ENCODE measurements at places on chromosomes 13 and 19.

DNA sequence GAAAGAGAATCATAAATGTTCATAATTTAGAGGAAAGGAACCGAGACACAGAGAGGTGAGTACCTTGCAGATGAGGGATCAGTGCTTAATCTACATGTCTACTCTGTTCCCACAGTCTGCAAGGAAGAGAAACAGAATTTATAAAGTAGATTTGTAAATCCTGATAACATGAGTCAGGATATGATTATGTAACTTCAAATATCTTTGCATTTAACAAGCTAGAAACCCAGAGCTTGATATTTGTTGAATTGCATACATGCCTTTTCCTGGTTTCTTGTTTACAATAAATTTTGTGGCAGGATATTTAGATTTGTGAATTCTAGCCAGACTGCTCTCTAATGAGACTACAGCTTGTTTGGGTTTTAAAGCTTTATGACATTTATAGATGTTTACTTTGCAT, 219.2 kb downstream of the ENOX1 start:
- DNase-seq = no peak

DNA sequence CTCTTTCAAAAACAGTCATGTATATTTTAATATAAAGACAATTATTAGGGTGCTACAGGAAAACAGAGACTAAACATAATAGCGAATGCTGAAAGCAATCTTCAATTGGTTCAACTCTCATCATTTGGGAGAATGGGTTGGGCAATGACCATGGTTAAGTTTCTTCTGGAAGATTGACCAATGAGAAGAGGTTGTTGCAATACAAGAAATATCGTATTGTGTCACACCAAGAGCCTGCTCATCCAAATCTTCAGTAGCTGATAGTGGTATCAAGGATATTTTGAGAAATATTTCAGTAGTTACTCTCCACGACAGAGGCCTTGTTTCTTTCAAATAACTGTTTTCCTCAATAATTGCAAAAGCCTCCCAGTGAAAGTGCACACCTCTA, 83.0 kb upstream of the FNDC3A start:
- DNase-seq = no peak

- DNase-seq = no peak
Observed at GRCh38 chr19:54653181-54653809, 9.5 kb upstream of the LILRB4 start.

DNA sequence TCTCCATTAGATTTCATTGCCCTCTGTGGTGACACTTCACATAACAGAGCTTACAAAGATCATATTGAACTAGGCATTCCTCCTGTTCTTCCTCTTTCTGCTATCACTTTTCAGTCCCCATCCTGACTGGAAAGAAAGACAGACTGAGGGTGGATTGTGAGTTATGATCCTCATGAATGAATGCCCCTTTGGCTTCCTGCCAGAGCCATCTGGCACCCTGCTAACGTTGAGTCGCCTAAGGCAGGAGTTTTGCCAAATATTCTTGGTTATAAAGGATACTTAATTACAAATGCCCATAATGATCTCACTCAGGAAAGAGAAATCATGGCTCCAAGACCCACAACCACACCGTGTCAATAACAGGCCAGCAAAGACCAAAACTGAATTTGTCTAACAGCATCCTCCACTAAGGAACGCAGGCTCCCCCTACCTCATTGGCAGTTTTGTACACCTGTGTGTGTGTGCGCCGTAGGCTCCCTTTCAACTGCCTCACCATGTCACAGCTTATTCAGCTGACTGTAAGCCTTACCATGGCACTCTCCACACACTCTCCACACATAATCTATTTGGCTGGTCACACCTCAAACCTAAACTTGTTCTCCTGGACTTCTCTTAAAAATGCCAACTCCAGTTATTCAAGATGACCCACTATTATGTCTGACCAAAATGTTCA, 15.5 kb downstream of the ZNF211 start:
- no peak for DNase-seq

- no peak for DNase-seq
Observed at GRCh38 chr19:14119644-14120496, 2.3 kb upstream of the PRKACA start.

GRCh38 chr19:18574691-18575291, 3.1 kb downstream of the UBA52 start:
- DNase-seq = no peak

DNA sequence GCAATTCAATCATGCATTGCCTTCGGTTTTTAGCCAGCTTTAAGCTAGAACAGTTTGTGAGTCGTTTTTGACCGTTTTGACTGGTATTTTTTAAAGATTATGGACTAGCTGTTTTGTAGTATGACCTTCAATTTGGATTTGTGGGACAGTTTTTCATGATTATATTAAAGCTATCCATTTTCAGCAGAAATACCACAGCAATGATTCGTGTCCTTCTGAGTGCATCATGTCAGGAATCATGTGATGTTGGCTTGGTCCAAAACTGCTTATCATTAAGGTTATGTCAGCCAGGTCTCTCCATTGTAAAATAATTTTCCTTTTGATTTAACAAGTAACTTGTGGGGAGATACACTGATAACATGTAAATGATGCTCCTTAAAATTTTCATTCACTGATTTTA, 229.0 kb downstream of the POSTN start:
- no peak for DNase-seq

- no peak for DNase-seq
Observed at GRCh38 chr13:65631078-65631477, 1599.1 kb downstream of the PCDH9 start.

DNA sequence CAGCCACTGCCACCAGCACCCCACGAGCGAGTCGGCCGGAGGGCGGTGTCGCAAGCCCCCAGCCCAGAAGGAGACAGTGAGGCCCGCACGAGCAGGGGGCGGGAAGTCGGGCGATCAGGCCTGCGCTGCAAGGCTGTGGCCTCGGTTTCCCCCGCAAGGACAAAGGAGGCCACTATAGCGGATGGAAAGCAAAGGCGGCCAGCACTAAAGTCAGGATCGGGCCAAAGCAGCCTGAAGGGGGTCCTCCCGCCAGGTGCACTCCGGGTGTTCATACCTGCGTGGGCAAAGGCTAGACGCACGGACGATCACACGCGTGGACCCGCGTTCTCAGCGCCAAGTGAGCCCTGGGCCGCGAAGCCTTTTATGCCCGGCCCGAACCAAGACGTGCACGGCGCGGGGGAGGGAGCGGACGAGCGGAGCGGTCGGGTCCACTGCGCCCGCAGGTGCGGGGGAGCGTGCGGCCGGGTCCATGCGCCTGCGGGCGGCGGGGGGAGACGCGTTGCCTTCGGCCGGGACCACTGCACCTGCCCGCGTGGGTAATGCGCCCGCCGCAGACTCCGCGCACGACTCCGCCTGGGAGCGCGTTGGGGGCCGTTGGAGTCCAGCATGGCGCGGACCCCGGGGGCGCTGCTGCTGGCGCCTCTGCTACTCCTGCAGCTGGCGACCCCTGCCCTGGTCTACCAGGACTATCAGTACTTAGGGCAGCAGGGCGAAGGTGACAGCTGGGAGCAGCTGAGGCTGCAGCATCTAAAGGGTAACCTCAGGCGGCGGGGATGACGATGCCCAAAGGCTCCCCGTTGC, at the start of the genes PRDX2 and THSD8:
PRDX2 (minus strand) TSS at position 335 of the 801 bp plus-strand sequence. CDS start 539 bp downstream, outside the sequence.
THSD8 (plus strand) TSS at position 604 of the 801 bp plus-strand sequence; CDS start at position 607, 3 bp downstream.
- DNase-seq = peak; percentile 52

DNA sequence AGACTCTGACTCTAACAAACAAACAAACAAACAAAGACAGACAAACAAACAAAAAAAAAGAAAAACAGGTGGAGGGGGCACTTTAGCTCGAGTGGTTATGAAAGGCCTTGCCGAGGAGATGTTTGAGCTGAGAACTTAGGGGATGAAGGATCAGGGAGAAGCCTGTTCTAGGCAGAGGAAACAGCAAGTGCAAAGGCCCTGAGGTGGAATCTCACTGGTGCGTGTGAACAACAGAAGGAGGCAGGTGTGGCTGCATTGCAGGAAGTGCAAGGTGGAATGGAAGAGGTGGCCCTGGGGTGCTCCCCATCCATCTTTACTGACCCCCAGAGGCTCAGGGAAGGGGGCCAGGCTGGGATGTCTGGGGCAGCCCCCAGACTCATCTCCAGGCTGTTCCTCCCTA, 41.9 kb downstream of the CYP4F22 start:
- DNase-seq = no peak

GRCh38 chr13:45765464-45765863, 63.3 kb downstream of the CBY2 start:
- DNase-seq = no peak

GRCh38 chr19:20077791-20078463, at the start of gene ZNF90:
Gene ZNF90 (plus strand): TSS chr19:20078000. CDS start chr19:20078133, 133 bp downstream.
- peak; percentile 91 for DNase-seq

- no peak for DNase-seq
Observed at GRCh38 chr19:21130097-21130775, 11.6 kb upstream of the ZNF431 start.

DNA sequence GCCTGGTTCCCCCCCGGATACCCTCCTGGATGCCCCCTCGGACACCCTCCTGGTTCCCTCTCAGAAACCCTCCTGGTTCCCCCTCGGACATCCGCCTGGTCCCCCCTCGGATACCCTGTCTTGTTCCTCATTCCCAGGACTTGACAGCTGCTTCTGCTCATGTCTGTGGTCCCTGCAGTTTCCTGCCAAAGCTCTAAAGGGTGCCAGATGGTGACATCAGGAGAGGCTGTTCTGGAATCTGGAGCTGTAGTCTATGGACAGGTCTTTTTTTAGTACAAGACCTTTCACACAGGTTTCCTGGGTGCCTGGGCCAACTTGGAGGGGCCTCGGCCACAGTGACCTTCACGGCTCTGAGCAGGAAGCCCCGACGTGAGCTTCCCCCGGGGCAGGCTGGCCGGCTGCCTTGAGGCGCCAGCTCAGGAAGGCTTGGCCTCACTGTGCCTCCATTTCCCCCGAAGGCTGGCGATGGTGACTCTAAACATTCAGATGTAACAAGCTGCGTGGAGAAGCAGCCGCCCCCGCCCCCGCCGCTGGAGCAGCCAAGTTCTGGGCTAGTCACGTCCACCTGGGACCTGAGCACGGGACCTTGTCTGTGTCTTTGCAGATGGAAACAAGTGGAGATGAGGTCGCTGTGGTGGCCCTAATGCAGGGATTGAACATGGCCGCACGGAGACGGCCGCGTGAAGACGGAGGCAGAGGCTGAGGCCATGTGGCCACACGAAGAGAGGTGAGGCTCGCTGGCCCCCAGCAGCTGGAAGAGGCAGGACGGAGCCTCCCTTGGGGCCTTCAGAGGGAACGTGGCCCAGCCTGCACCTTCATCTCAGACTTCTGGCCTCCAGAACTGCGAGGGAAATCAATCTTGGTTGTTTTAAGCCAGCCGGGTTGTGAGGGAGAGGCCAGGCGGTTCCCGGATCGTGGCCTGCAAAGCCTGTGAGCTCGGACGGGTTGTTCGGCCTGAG, 12.7 kb downstream of the SGTA start:
- DNase-seq = no peak

- DNase-seq = no peak
Observed at GRCh38 chr13:36131222-36131930, at the start of gene DCLK1. Gene DCLK1 (minus strand): TSS chr13:36131382.

GRCh38 chr13:98500963-98501421, 75.9 kb downstream of the STK24 start:
- no peak for DNase-seq

DNA sequence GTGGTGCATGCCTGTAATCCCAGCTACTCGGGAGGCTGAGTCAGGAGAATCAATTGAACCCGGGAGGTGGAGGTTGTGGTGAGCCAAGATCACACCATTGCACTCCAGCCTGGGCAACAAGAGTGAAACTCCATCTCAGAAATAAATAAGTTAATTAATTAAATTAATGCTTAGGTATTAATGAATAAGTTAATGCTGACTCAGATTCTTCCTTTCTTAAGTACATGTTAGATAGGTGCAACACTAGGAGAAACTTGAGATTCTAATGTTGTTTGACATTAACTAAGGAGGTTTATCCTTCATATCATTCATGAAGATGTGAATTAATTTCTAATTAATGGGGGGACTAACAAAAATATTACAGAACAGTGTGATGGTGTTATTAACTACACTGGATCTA, 812.6 kb upstream of the SPRY2 start:
- DNase-seq = no peak

DNA sequence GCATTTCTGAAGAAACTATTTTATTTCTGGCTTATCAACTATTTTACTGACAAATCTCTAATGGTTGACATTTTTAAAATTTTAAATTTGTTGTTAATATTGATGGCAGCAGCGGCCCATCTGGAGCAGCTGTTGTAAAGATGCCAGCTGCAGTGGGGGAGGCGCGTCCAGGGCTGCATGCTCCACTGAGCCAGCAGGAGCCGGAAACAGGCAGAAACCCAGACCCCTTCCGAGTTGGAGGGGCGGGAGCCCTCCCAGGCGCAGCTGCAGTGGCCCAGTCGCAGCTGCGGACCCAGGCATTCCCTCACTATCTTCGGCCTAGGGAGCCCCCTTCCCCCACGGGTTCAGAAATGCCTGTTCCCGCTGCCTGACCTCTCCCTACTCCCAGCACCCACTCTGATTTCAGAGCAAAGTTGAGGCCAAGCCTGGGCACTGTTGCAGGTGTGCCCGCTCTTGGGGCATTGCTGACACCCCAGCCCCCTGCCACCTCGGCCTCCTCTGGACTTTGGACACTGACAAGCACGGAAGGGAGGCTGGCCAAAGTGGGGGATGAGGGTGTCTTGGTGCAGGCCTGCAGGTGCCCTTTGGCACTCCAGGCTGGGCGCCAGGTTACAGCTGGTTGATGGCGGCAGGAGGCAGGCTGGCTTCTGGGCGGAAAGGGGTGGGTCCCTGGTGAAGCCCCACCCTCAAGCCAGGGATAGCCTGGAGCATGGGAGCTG, 69.2 kb downstream of the PIBF1 start:
- DNase-seq = no peak

DNA sequence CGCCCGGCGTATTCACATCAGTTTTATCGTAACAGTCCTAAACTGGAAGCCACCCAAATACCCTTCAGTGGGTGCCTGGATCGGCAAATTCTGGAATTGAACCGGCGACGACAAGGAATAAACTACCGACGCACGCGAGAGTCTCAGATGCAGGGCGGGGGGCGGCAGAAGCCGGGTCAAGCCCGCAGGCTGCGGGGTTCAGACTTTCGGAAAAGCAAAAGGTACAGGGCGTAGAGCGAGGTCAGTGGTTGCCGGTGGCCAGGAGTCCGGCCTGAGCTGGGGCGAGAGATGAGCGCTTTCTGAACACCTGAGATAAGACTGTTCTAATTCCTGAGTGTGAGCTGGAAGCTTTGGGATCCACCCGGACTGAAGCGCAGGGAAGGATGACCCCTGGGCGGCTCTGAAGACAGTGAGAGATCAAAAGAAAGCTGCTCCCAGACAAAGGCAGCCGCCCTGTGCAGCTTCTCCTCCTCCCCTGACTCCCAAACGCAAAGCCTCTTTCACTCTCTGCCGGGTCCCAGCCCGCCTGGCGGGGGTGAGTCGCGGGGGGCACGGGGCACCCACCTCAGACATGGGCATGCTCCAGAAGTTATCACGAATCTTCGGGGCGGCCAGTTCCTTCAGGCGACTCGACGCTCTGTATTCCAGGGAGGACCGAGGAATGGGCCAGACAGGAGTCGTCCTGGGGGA, 26.2 kb upstream of the MIER2 start:
- no peak for DNase-seq

GRCh38 chr13:102774214-102774568, 605 bp upstream of the TEX30 start:
- DNase-seq = no peak

- DNase-seq = no peak
Observed at GRCh38 chr13:30779608-30780007, 44.3 kb downstream of the ALOX5AP start.

All from T-cell (primary cell).